ENCODE measurements at places on chromosomes 3 and 15.

DNA sequence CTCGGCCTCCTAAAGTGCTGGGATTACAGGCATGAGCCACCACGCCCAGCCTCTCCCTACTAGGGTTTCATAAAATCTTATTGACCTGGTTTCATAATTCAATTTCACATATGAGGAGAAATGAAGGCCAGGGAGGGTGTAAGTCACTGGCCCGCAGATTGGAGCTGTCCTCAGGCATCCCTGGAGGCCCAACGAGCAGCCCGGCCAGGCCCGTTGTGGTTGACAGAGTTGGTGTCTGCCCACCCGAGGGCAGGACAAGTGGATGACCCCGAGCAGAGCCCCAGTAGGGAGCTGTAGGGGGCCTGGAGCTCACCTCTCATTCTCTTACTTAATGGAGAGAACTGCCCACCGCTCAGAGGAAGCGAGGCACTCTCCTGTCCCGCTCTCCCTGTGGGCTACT is 78.9 kb downstream of the CPN2 start:
- DNase-seq = no peak

DNA sequence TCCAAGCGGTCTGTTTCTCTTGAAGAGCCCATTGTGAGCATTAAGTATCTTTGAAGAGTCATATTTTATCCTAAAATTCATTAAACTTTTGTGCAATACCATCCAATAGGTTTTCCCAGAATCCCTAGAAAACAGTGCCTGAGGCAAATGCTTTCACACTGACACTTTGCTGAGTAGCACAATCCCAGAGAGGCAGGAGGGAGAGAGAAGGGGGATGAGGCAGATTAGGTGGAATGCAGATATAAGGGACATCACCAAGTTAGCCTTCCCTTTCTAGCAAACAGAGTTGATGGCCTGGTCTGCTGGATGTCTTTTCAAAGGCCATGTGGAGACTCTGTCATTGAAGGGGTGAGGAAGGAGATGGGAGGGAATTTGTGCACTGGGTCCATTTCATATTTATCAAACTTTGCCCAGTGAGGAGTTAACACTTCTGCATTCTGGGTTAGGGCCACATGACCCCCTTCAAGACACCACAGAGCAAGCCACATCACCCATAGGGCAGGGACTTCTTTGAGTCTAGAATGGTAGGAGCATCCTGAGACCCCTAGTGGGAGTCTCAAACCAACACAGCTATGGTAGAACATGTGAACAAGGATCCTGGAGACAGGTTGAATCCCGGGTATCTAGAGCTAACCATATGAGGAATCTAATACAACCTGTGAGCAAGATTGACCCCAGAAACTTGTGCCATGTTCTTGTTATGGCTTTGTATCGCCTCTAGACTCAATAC is 32.0 kb upstream of the SEMA6D start:
- no peak for DNase-seq

- no peak for DNase-seq
Observed at GRCh38 chr3:153287017-153287416, 125.0 kb downstream of the RAP2B start.

DNA sequence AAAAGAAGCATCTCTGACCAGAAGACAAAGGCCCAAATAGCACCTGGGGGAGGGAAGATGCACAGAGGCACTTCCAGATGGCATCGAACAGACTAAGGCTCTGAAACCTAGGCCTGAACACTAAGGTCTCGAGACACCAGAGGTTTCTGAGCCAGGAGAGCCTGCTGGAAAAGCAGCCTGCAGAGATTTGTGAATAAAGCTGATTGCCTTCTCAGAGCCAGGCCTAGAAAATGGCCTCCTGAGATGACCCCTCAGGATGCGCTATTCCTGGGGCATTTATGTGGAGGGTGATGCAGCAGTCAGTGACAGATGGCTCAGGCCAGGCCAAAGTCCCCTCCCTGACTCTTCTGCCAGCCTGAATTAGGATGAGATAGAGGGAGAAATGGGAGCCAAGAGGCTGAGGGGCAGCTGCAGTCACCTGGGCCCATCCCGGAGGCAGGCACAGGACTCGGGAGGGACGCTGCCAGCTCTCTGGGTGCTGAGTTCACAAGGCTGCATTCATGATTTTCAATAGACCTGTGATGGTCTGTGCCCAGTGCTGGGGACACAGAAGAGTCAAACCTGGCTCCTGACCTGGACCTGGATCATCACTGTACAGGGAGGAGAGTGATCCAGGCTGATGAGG is 6.9 kb downstream of the PRSS50 start:
- no peak for DNase-seq

DNA sequence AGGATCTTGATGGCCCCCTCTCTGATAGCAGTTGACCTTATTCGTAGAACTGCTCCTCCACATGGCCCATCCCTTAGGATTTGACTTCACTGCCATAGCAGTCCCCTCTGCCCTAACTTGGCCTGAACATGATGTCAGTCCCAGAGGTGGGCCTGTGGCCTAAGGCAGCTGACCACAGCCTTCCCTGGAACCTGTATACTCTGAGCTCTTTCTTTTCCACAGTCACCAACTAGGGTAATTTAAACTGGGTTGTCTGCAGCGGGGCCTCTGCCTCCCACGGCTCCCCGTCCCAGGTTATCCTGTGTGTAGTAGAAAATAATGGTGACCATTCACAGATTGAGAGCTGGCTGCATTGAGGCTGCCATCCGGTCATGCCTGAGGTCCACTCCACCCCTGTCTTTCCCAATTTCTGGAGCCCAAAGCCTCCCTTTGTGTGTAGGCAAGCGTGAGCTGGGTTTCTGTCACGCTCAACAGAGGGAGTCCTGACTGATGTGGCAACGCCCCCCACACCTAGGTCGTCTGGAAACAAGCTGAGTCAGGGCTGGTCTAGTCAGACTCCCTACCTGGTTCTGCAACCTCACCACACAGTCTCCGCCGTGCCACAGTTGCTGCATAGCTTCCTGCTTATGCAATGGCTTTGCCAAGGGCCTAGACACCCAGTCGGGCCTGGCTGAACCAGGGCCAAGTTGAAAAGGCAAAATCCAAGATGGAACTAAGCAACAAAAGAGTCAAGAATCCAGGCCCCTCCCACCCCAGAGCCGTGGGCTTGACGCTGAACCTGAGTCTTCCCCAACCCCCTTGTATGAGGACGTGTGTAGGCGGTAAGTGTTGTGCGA is 284.5 kb downstream of the XXYLT1 start:
- DNase-seq = no peak

DNA sequence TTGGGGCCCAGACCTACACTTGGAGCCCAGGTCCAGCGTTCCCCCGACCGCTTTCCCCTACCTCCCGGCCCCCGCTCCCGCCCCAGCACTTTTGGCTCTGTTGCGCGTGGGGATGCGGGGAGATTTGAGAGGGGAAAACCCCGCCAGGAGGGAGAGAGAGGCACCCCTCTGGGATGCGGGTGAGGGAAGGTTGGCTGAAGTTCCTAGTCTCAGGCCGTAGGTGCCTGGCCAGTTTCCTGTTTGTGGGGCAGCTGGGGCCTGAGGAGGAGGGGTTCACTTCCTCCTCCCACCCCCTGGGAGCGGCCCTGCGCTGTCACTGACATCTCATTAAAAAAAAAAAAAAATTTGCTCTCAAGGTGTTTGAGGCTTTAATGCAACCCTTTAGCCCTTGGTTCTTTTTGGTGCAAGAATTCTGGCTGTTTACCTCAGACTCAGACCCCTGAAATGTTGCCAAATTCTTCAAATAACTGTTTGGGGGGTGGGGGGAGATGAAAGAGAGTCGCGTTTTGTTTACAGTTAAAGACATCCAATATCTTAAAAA is 2.6 kb downstream of the FAM43A start:
- no peak for DNase-seq

GRCh38 chr3:13825311-13825579 is 54.6 kb downstream of the WNT7A start:
- no peak for DNase-seq

GRCh38 chr3:18795078-18795477 is 353.2 kb upstream of the KCNH8 start:
- DNase-seq = no peak

- DNase-seq = no peak
Observed at GRCh38 chr15:69194854-69195253, 34.4 kb downstream of the GLCE start.

GRCh38 chr3:194559530-194559929 is 72.7 kb upstream of the ATP13A3 start:
- no peak for DNase-seq

DNA sequence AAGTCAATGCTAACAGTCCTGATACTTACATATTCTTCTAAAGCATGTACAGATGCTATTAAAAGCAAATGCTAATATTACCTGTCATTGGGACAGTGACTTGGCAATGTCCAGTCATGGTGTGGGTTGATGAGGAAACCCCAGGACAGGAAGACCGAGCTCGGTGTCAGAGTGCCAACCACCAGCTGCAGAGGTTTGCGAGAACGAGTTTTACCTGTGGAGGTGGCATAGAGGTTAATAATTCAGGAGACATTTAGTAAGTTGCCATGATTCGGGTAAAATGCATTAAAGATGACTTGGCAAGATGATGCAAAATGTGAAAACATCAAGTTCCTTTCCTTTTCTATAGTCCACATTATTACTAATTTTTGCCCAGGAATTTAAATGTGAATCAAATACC is 94.5 kb downstream of the ABI3BP start:
- no peak for DNase-seq

- no peak for DNase-seq
Observed at GRCh38 chr3:46668591-46668990, 24.9 kb downstream of the ALS2CL start.

DNA sequence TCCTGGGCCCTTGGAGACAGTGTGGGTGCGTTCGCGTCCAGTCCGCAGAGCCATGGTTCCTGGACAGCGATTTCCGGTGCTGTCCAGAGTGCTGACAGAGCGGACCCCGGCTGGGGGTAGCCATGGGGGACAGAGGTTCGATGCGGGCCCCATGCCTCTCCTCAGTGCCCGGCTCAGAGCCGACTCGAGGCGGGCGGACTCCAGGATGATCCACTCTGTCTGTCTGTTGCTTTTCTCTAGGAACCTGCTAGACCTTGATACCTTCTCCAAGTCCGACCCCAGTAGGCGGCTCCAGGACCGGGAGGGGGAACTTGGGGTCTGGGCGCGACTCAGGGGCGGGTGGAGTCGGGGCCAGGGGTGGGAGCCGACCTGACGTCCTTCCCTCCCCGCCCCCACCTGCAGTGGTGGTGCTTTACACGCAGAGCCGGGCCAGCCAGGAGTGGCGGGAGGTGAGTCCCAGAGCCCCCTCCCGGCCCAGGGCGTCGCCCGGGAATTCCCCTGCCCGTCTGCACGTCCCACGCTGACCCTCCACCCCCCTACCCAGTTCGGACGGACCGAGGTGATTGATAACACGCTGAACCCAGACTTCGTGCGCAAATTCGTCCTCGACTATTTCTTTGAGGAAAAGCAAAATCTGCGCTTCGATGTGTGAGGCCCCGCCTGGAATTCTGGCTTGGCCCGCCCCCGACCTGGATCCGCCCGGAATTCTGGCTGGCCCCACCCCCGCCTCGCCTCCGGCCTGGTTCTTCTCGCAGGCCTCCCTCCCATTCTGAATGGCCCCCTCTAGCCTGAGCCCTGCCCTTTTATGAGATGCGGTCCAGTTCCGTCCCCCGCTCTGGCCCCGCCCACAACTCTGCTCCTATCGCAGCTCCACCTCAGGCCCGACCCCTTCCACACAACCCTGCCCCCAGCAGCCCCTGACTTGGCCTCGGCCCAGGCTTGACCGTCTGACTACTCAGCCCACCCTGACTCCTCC is 1.0 kb downstream of the CPNE9 start:
- DNase-seq = no peak

- peak; percentile 28 for DNase-seq
Observed at GRCh38 chr15:41940441-41940857, 31.9 kb downstream of the EHD4 start.

DNA sequence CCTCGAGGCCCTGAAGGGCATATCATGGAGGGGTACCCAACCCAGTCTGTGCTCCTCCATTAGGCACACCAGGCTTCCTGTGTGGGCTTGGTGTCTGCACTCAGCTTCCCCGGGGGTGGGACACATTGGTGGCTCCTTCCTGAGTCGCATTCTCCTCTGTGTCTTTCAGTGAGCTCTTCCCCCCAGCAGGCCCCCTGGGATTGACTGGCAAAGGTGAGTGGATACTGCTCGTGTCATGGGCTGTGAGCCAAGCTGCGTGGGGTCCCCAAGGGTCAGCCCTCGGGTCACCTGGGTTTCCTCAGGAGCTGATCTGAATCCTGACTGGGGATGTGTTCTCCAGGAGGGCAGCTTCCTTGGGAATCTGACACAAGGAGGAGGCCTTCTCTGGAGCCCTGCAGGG is 231.0 kb downstream of the SNRPN start:
- DNase-seq = no peak

- no peak for DNase-seq
Observed at GRCh38 chr3:54191220-54191619, 68.9 kb downstream of the CACNA2D3 start.

GRCh38 chr3:123489400-123490004 is 40.6 kb upstream of the ADCY5 start:
- peak; percentile 33 for DNase-seq

GRCh38 chr3:160927620-160928019 is 171.6 kb downstream of the PPM1L start:
- no peak for DNase-seq

DNA sequence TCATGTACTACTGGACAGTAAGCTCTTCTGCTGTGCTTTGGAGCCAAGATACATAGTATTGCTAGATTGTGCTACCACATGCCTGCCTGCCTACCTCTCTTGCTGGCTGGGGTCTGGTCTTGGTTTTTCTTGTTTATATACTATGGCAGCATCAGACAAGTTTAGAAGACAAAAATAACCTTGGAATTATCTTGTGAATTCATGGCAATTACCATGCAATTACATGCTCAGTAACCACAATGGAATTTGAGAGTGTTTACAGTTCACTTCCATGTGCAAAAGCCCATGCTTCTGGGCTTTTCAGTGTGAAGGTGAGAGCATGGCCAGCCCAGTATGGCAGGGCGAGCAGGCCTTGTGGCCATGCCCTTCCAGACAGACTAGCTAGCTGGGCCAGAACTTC is 48.0 kb upstream of the C15orf61 start:
- no peak for DNase-seq

DNA sequence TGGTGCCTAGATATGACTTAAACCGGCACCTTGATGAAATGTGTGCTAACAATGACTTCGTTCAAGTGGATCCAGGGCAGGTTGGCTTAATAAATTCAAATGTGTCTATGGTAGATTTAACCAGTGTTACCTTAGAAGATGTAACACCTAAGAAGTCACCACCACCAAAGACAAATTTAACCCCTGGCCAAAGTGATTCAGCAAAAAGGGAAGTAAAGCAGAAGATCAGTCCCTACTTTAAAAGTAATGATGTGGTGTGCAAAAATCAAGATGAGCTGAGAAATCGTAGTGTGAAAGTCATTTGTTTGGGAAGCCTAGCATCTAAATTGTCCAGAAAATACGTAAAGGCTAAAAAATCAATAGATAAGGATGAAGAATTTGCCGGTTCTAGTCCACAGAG is 1.1 kb downstream of the FAN1 start:
- no peak for DNase-seq
